CD4-positive, alpha-beta T cell treated with Interleukin-17A for 4 hours (primary cell): ENCODE measurements at places on chromosomes 1 and 21.

GRCh38 chr1:208233546-208233945 is 10.6 kb downstream of the PLXNA2 start:
- no peak for DNase-seq

DNA sequence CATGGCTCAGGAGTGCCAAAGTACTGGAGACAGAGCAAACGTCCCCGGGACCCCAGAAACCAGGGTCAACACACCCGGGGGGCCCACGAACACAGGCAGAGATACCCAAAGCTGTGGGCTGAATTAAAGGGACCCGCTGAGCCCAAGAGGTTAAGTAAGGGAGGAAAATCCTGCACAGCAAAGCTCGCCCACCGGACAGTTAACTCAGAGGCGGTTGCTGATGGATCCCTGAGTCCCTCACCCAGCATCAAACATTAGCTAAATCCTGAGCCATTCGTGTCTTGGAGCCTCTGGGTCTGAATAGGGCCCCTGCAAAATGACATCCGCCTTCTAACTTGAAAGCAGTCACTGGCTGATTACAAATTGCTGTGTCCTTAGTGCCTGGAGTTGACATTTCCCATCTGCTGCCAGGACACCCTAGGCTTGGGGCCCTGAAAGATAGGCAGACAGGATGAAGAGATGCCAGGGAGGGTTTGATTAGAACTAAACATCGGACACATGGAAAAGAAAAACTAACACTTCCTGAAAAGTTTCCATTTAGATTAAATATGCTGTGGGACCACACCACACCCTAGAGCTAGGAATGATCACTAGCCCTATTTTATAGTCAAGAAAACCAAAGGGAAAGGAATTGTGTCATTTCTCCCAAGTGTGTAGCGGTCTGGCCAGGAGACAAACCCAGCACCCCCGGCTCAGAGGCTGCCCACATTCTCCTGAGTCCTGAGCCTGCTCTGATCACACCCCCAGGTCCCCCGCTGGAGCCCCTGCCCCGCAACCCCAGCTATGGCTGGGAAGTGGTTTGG is 239.3 kb downstream of the NPHP4 start:
- DNase-seq, result no peak

DNA sequence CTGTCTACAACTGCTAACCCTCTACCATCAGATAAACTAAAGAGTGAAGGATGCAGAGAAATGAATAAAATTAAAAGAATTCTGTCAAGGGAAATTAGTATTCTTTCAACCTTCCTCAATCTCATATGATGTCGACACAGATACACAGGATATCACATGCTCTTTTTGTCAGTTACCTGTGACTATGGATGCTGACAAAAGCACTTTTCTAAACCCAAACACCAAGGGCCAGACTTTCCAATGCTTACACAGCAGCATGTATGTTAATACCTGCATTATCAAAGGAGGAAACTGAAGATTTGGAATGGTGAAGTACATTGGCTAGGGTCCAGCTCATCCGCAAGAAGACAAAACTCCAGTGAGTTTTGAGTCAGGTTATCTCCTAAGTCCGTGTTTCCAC is 294.0 kb downstream of the SMYD3 start:
- DNase-seq, result no peak

DNA sequence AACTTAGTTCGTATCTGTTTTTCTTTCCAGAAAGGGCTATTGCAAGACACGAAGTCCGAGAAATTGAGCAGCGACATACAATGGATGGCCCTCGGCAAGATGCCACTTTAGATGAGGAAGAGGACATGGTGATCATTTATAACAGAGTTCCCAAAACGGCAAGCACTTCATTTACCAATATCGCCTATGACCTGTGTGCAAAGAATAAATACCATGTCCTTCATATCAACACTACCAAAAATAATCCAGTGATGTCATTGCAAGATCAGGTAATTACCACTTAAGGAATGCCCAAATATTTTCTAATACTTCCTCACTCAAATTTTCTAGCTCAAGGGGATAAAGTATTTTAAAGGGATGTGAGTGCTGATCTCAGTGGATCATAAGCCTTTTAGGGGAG is 158.5 kb downstream of the HS2ST1 start:
- no peak for DNase-seq

DNA sequence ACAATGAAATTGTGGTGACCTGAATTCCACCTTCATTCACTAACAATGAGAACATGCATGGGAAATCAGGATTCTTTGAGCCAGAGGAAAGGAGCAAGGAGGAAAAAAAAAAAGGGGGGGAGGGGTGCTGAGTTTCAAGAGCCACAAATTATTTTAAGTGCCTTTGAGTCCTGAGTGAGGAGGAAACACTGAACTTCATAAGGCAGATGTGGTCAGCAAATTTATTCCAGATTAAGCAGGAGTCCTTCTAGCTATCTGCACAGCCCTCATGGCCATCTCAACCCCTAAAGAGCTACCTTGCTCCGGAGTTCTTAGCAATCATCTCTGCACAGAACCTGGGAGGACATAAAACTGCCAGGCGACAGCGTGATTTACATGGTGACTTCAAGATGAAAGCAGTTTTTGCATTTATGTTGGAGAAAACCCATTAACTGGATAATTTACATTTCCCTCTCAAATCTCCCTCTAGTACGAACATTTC is 21.7 kb downstream of the ASTN1 start:
- no peak for DNase-seq

DNA sequence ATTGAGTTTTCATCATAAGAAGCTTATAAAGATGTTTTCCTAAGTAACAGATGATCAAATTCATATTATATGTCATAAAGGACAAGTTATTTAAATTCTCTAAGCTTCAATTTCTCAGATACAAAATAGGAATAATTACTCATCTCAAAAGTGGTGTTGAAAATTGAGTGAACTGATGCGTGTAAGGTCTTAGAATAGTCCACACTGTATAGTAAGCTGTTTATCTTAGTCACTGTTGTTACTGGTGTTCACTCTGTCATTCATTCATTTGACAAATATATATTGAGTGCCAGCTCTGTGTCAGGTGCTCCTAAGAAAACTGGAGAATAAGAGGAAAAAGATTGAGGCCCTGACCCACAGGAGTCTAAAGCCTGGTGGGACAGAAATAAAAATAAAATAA is 186.3 kb upstream of the BRINP3 start:
- no peak for DNase-seq

DNA sequence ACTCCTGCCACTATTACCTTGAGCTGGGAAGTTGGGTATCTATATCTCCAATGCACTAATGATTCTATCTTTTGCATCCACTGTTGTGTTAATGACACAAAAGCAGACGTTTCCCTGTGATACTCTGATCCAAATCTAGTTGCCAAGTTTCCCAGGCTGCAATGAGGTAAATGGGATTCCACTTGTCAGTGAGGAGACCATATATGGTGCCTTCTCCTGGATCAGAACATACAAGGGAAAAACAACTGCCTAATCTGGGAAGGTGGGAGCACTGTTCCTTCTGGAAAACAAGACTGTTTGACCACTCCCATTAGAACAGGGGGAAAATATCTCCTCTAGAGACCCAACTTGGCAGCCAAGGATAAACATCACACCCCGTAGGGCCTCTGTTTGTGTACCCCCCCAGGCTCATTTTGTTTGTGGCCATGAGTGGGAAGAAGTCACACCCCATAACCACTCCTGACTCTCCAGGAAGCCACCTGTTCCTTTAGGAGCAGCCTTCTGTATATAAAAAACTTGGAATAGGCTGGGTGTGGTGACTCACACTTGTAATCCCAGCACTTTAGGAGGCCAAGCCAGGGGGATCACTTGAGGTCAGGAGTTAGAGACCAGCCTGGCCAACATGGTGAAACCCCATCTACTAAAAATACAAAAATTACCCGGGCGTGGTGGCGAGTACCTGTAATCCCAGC is 28.5 kb upstream of the SLC6A9 start:
- DNase-seq, result no peak

DNA sequence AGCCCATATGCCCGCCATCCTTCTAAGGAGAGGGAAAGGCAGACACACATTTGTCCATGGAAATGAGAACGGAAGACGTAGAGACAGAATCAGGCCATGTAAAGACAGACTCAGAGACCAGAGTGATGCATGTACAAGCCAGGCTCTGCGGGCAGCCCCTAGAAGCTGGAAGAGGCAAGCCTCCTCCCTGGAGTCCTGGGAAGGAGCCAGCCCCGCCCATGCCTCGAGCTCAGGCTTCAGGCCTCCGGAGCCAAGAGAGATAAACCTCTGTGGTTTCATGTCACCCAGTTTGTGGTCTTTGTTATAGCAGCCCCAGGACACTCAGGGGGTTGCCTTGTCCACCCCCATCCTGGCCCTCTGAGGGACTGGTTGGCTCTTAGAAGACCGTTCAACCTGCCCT is 11.6 kb downstream of the PDE9A start:
- DNase-seq, result no peak

GRCh38 chr1:24931468-24932231 is 1.6 kb upstream of the RUNX3 start:
- DNase-seq, result no peak

GRCh38 chr1:78071696-78072095 is 25.9 kb downstream of the GIPC2 start:
- DNase-seq, result no peak

GRCh38 chr1:155529109-155529508 is 33.5 kb downstream of the ASH1L start:
- no peak for DNase-seq

DNA sequence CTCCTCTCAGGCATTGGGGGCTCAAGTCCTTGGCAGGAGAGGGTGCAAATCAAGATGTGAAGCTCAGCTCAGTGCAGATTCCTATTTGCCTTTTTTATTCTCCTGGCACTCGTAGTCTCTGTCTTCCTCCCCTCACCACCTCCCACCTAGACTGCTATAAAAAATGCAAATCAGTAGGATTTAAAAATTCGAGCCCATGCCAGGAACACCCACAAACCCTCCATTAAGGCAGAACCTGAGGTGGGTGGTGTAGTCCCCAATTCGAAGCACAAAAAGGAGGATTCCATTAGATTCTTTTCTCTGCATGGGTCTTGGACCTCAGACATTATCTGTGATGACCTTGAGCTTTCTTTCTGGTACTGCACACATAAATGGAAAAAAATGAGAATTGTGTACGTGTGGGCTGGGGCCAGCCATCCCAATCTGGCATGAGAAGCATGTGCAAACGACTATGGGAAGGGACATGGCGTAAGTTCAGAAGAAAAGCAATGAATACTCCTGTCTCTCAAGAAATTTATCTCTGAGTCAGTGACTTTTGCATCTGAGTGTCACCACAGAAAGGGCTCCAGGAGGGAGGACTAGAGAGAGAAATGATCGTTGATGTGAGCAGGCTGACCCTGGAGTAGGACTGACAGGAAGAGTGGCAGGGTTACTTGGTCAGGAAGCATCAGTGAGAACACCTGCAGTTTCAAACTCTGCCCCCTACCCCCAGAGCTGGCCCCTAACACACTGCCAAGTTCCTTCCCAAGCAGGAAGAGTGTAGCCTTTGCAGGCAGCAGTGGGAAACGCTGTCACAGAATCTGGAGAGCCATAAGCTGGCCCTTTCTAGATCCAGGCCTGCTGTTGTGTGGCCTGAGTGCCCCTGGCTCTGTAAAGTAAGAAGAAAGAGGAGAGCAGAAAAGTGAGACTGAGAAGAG is 1.7 kb downstream of the INKA2 start:
- DNase-seq, result no peak

GRCh38 chr1:79363430-79363829 is 356.9 kb upstream of the ADGRL4 start:
- DNase-seq, result no peak

GRCh38 chr1:117600325-117600943 is 5.4 kb upstream of the TENT5C start:
- no peak for DNase-seq

DNA sequence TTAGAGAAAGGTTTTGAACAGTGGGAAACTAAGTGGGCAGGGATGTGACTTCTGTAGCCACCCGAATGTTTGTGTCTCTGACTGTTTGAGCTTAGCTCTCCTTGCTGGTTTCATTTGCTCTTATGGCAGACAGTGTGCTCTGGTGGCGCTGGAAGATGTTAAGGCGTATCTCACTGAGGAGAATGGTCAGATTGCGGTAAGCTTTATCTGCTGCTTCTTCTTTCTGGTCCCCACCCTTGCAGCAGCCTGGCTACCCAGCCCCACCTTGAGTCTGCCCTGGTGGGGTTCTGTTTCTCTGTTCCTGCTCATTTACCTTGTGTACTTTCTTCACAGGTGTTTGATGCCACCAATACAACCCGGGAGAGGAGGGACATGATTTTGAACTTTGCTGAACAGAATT is 9.9 kb downstream of the PFKFB2 start:
- DNase-seq, result no peak

- DNase-seq, result no peak
Observed at GRCh38 chr21:36010801-36011200, 49.5 kb downstream of the SETD4 start.

DNA sequence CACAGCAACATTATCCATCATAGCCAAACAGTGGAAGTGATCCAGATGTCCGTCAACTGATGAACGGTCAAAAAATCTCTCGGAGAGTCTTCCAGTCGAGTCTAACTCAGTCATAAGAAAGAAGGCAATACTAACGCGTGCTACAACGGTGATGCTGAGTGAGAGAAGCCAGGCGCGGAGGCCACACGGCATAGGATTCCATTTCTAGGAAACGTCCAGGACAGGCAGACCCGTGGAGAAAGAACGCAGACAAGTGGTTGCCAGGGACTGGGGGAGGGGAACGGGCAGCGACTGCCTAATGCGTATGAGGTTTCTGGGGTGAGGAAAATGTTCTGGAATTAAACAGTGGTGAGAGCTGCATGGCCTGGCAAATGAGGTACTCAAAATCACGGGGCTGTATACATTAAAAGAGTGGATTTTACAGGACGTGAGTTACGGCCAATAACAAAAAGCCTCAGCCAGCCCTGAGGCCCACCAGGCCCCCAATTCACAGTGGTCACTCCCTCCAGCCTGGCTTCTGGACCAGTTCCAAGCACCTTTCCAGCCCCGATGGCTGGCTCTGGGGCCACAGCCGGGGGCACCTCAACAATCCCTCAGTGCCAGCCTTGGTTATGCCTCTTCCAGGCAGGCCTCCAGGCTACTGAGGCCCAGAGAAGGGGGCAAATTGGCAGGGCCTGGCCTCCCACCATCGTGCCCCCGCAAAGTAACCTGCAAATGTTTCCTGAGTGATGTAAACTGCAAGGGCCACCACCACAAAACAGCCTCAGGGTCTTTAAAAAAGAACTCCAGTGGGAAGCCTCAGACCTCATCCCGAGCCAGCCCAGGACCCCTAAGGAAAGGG is 3.4 kb downstream of the WNT9A start:
- no peak for DNase-seq

DNA sequence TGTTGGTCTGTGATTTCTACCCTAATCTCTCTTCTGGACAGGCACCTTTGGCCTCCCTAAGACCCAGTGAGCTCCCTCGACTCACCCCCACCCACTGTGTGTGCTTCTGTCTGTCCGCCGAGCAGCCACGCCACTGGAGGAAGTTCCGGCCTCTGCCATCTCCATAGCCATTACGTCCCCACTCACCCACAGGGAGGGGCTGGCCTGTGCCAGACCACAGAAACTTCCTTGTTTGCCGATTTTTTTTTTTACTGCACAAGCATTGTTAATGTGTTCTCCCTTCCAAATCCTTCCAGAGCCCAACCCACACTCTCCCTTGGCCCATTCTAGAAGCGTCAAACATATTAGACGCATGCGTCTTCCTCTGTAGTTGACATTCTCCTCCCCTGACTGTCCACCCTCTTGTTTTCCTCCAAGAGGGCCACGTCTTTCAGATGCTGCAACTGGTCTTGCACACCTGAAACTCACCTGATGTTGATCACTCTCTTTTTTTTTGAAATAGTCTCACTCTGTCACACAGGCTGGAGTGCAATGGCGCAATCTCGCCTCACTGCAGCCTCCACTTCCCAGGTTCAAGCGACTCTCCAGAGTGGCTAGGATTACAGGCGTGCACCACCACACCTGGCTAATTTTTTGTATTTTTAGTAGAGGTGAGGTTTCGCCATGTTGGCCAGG is 72.3 kb downstream of the EVA1C start:
- no peak for DNase-seq

- DNase-seq, result no peak
Observed at GRCh38 chr1:117138561-117138960, 17.0 kb upstream of the TRIM45 start.
